Naive B cell (primary cell): ENCODE measurements at places on chromosomes 12 and 14.
A peak's percentile ranks its signal among the peaks of the same experiment; 100 is the strongest.

GRCh38 chr12:83015390-83016217 lies 328.9 kb downstream of the TMTC2 start:
- peaks cover under 1% of the 10 kb centered on the region for H3K36me3 ChIP-seq
- no peak for DNase-seq
- H3K27ac ChIP-seq, result no peak overlapping the region

DNA sequence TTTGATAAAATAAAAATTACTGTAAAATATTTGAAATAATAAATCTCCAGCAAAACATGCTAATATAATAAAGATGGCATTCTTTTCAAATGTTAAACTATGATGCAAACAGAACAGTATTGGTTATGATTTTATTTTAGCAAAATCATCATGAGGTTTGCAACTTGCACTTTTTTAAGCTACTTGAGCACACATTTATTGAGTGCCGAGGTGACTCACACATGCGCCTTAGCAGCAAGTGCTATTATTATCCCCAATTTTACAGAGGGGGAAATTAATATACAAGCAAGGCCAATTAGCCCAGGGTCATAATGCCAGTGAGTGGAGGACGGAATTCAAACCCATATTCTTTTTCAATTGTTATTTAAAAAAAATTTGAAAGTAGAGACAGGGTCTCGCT lies 7.3 kb downstream of the DYRK4 start:
- H3K4me3 ChIP-seq, result no peak overlapping the region
- no peaks in the 10 kb centered on the region for H3K27me3 ChIP-seq
- peaks cover 33% of the 10 kb centered on the region for H3K4me1 ChIP-seq
- DNase-seq, result no peak

GRCh38 chr14:75711105-75711795 lies 50.2 kb downstream of the TTLL5 start:
- H3K27ac ChIP-seq, result no peak overlapping the region
- no peaks in the 10 kb centered on the region for H3K27me3 ChIP-seq
- H3K4me3 ChIP-seq, result no peak overlapping the region
- peak; percentile 15 for DNase-seq
- H3K36me3 ChIP-seq, result no peaks in the 10 kb centered on the region

DNA sequence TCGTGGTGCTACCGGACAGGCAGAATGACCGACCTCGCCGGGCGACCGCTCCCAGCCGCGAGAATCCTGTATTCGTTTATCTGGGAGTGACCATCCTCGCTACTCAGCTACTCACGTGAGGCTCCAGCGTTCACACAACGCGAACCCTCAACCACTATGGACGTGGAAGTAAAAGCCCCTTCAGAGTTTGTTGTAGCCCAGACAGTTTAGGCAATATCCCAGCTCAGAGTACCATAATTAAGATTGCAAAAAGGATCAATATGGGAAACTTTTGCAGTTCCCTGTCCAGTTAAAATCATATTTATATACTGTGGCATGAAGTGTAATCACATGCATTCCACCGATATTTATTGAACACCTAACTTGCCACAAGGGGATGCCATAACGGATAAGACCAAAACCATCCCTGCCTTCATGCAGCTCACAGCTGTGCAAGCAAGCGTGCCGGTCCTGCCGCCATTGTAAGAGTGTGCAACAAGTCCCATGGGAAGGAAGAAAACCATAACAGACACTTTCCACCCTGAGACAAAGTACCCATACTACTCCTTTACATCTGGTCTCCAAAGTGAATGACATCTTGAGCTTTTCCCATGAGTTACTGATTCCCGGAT lies 938 bp upstream of the MAX start:
- H3K4me3 ChIP-seq, result peak overlapping the region; percentile 98
- DNase-seq, result no peak
- H3K27ac ChIP-seq, result peak overlapping the region; percentile 89
- H3K4me1 ChIP-seq, result peaks cover 42% of the 10 kb centered on the region
- H3K27me3 ChIP-seq, result no peaks in the 10 kb centered on the region
